ENCODE measurements at places on chromosomes 13 and 19.

DNA sequence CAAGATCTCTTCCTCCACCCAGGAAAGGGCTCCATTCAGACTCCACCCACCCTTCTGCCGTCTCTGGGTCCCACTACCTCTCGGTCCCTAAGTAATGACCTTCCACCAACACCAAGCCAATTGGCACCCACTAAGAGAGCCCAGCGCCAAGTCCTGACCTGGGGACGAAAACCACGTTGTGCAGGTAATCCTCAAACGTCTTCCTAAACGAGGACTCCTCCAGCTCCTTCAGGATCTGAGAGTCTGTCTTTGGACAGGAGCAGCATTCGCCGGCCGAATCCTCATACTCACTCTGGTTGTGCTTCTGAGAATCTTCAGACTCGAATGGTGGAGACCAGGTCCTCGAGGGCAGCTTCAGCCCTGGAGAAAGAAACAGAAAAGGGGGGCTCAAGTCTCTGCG, 83.1 kb downstream of the ZNF557 start:
- DNase-seq = no peak

DNA sequence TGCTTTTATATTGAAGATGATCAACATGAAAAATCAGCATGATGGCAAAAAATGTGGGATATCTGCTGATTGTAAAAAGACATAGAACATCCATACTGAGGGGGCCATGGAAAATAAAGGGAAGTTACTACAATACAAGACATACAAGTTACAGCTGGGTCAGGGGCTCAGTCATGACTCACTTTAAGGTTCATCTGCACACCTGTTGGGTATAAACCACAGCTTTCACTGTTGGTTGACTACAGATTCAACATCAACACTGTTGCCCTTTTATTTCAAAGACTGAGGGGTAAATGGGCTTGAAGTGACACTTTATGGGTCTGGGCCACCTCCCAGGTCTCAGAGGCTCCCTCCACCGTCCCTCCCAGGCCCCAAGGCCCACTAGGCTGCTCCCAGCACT, 98.1 kb upstream of the IRS2 start:
- DNase-seq = no peak

DNA sequence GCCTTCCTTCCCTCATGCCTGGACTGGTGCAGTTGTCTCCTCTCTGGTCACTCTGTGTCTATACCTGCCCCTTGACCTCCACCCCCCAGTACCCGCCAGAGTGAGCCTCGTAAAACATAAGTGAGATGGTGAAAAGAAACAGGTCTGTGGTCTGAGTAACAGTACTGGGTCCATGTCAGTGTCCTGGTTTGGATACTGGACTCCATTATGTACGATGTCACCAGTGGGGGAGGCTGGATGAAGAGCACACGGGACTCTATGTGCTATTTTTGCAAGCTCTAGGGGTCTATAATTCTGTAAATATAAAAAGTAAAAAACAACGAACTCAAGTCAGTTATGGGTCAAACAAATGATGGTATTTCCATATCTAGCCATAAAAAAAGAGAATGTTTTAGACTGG, 14.4 kb downstream of the MYBPC2 start:
- DNase-seq = no peak

- no peak for DNase-seq
These were observed 7.1 kb downstream of the ARHGAP45 start for GRCh38 chr19:1073956-1074517.

GRCh38 chr19:13436352-13436751, 69.9 kb downstream of the CACNA1A start:
- DNase-seq = no peak

DNA sequence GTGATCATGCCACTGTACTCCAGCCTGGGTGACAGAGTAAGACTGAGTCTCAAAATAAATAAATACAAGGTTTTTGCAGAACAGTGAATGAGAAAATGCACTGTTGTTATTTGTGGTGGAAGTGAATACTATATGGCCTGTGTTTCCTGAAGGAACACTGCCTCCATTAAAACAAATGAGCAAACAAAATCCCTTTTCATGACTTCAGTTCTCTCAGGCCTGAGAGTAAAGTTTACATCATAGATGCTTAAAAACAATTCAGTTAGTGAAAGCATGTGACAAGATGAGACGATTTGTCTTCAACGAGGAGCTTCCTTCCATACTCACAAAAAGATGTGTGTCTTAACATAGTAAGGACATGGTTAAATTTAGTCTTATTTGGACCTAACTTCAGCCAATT, 14.4 kb downstream of the SPINT2 start:
- DNase-seq = no peak

DNA sequence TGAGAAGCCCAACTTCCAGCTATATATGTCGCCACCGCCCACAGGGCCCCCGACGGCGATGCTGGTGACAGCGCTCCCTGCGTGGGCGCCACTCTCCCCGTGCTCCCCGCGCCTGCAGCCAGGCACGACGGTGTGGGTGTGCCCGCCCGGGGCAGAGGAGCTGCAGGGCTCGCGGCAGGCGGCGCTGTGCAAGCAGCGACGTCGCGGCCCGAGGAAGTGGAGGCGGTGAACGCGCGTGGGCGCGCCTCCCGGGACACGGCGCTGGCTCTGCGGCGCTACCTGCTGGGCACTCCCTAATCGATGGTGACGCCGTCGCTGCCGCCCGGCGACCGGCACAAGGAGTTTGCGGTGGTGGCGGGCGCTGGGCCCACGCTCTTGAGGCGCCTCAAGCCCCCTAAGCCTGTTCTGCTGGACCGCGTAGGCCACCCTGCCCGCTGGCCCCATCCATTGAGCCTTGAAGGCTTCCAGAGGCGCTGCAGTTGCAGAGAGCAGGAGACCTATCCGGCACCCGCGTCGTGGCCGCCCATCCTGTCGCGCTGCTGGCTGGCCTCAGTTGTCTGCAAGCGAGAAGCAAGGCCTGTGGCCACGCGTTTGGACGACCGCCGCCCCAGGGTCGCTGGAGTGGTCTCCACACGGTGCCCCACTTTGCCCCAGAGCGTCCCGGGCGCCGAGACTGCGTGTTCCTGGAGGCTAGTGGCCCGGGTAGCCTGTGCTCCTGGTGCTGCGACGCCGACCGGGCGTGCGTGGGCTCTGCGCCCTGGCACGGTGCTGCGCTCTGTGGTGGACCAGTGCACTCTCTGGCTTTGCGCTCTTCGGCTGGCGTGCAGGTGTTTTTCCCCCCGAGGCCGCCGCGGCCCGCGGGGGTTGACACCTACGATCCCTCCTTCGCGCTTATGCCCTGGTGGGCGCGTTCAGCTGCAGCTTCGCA, 23.1 kb downstream of the LRFN3 start:
- peak; percentile 32 for DNase-seq

DNA sequence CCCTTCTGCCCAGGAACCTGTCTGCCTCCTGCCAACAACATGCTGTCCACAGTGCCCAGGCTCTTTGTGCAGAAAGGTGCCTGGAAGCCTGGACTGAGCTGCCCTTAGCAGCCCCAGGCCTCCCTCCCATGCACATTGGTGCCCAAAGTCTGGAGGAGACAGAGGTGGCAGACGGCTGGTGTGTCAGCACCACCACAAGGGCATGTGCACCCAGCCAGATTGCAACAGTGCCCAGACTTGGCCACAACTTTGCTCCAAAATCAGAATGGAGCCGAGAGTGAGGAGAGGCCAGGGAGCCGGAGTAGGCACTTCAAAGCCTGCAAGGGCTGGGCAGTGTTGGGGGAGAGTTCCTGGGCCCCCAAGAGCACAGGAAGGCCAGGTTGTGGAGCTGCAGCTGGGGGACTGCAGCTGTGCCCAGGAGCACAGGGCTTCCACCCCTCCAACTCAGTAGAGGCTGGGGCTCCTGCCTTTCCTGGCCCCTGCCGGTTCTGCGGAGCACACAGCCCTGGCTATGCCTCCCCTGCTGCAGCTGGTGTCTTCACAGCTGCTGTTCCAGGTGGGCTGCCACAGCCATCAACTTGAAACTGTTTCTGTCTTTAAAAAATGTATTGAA, 1255.8 kb downstream of the SLITRK5 start:
- DNase-seq = no peak
